ENCODE measurements at places on chromosomes 11 and 22. TPM values are rescaled to one million over a fixed set of nuclear protein-coding genes. Genes with fewer than 3 reads are reported as not detected.

GRCh38 chr11:126159719-126160344 is 51.6 kb downstream of the RPUSD4 start:
- H3K36me3 ChIP-seq: no peaks in the 10 kb centered on the region
- no peak overlapping the region for H3K4me3 ChIP-seq
- H3K4me1 ChIP-seq: peaks cover 16% of the 10 kb centered on the region
- H3K27me3 ChIP-seq: peaks cover 16% of the 10 kb centered on the region
- H3K27ac ChIP-seq: no peak overlapping the region

DNA sequence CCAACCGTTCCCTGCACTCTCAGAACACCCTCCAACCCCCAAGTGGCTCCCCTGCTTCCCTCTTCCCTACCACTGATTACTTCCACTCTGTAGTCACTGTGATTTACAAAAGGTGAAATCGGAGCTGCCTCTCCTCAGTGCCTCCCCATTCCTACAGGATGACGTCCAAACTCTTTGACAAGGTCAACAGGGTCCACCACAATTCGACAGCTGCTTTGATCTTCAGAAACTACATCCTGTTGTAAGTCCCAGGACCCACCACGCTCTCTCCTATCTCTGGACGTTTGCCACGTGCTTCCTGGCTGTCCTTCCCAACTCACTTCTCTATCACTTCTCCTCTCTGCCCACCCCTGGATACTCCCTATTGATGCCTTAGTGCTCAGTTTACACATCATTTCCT is 85.0 kb upstream of the EIF3D start:
- peaks cover 10% of the 10 kb centered on the region for H3K27me3 ChIP-seq
- DNase-seq: no peak
- H3K36me3 ChIP-seq: peaks cover 11% of the 10 kb centered on the region
- peaks cover 15% of the 10 kb centered on the region for H3K4me1 ChIP-seq
- H3K4me3 ChIP-seq: no peak overlapping the region
- H3K27ac ChIP-seq: no peak overlapping the region

GRCh38 chr11:36432738-36433137 is 77.3 kb downstream of the TRAF6 start:
- no peak overlapping the region for H3K27ac ChIP-seq
- H3K27me3 ChIP-seq: no peaks in the 10 kb centered on the region
- H3K4me3 ChIP-seq: no peak overlapping the region
- no peak for DNase-seq
- no peaks in the 10 kb centered on the region for H3K36me3 ChIP-seq

GRCh38 chr11:108576523-108576922 is 17.0 kb downstream of the EXPH5 start:
- no peak for DNase-seq
- no peaks in the 10 kb centered on the region for H3K36me3 ChIP-seq
- no peaks in the 10 kb centered on the region for H3K4me1 ChIP-seq

GRCh38 chr11:46361283-46362155 is 14.3 kb downstream of the DGKZ start:
- H3K4me3 ChIP-seq: no peak overlapping the region
- peak; percentile 56 for DNase-seq
- peaks cover 4% of the 10 kb centered on the region for H3K27me3 ChIP-seq
- H3K36me3 ChIP-seq: no peaks in the 10 kb centered on the region
- peaks cover 25% of the 10 kb centered on the region for H3K4me1 ChIP-seq

- H3K27me3 ChIP-seq: peaks cover 9% of the 10 kb centered on the region
- no peak overlapping the region for H3K27ac ChIP-seq
- no peak for DNase-seq
- H3K4me3 ChIP-seq: no peak overlapping the region
- no peaks in the 10 kb centered on the region for H3K36me3 ChIP-seq
Measured at GRCh38 chr22:43631201-43631600, 180.9 kb downstream of the EFCAB6 start.

DNA sequence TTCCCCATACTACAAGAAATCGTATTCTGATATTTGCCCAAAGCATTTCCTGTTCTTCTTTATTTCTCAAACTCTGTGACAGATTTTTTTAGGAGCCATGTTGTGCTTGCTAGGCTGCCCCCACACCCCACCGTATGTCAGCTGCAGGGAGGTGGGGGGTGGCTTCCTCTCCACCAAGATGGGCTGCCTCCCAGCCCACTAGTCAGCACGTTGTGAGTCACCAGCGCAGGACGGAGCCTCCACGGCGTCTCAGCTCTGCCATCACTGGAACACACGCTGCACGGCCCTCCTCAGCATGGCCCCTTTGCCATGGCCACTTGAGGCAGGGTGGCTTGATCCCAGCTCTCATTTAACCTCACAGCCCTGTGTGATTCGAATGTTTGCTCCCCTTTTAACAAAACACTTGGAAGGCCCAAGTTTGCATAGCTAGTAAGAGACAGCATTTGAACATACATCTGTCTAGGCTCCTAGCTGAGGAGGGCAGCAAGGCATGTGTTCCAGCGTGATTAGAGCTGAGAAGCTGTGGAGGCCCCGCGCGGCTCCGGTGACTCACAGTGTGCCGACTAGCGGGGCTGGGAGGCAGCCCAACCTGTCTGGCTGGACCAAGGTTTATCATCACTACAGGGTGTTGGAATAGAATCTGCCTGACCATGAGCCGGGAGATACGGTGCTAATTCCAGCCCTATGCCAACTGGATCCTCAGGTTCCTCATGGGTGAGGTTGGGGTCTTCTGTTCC is 180.7 kb upstream of the NCAM1 start:
- H3K36me3 ChIP-seq: no peaks in the 10 kb centered on the region
- no peak overlapping the region for H3K27ac ChIP-seq
- H3K4me3 ChIP-seq: no peak overlapping the region
- DNase-seq: no peak

- H3K27ac ChIP-seq: no peak overlapping the region
- H3K27me3 ChIP-seq: peaks cover 5% of the 10 kb centered on the region
- no peak overlapping the region for H3K4me3 ChIP-seq
Measured at GRCh38 chr22:32528316-32528715, 53.7 kb downstream of the FBXO7 start.

The SCARF2 gene
- total RNA-seq: 3.4 TPM

The WT1 gene
- not detected for total RNA-seq

The MRGPRX3 gene
- not detected for total RNA-seq

All from glutamatergic neuron (in vitro differentiated cells).